ENCODE measurements at places on chromosomes 2 and 18. TPM values are rescaled to one million over a fixed set of nuclear protein-coding genes. Genes with fewer than 3 reads are reported as not detected.

Gene SLC19A3
- 2.9 TPM for total RNA-seq

Gene GAREM1
- total RNA-seq = 4.4 TPM

Gene CYRIA
- 0.60 TPM for total RNA-seq

Gene RGPD3
- 0.20 TPM for total RNA-seq

Gene EFHD1
- total RNA-seq = 1.8 TPM

Gene MTA3
- total RNA-seq = 30.6 TPM

Gene RFTN2
- total RNA-seq = not detected

Gene TFCP2L1
- total RNA-seq = 10.0 TPM

Gene FBXO48
- 0.45 TPM for total RNA-seq

Measured in A549 treated with ZK216348 at 1 μM for 4 hours (cell line).